ENCODE measurements at places on chromosomes 12 and 14.

GRCh38 chr12:89333564-89334252, 18.6 kb downstream of the DUSP6 start:
- DNase-seq, result no peak

DNA sequence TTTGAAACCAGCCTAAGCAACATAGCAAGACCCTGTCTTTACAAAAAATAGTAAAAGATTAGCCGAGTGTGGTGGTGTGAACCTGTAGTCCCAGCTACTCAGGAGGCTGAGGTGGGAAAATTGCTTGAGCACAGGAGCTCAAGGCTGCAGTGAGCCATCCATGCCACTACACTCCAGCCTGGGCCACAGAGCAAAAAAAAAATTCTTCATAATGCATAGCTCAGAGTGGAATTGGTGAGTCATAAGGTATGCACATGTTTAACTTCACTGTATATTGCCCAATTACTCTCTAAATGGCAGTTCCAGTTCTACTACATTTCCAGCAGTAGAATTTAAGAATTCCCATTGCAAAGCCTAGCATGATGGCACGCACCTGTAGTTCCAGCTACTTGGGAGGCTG, 26.8 kb upstream of the CLIP1 start:
- no peak for DNase-seq

GRCh38 chr12:131988054-131988796, 38.5 kb downstream of the EP400 start:
- no peak for DNase-seq

DNA sequence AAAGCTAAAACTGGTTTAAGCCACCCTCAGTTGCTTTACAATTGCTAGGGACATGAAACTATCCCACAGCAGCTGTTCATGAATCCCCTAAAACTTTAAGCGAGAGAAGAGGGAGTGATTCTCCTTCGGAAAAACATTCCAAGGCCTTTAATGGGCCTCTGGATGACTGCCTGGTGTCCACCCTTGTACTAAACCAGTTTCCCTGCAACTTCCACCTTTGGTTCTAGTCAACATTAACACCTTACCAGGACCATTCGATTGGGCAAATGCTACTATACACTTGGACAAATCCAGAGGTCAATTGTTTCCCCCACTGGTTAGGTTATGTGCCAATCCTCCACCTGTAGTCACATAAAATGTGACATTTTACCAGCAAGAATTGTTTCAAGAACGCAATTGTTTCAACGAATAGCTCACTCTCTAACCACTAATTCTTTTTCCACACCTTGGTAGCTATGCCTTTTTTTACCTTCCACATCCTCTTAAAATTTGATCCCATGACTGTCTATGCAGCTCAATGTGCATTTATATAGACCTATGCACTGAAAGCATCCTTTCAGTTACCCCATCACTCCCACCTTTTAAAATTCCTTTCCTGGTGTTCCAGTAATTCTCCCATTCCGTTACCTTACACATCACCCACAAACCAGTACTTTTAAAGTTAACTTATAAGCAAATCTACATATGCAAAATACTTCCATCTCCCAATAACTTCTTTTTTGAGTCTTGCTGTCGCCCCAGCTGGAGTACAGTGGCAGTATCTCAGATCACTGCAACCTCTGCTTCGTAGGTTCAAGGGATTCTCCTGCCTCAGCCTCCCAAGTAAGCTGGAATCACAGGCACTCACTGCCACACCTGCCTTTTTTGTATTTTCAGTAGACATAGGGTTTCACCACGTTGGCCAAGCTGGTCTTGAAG, 3.6 kb downstream of the UBC start:
- no peak for DNase-seq

- DNase-seq, result no peak
Observed at GRCh38 chr12:51242120-51242519, 3.5 kb downstream of the DAZAP2 start.

GRCh38 chr14:93757206-93757605, 31.1 kb downstream of the PRIMA1 start:
- no peak for DNase-seq

- no peak for DNase-seq
Observed at GRCh38 chr14:105292826-105293711, 7.7 kb downstream of the BRF1 start.

- no peak for DNase-seq
Observed at GRCh38 chr14:54976316-54976715, 50.6 kb downstream of the WDHD1 start.

DNA sequence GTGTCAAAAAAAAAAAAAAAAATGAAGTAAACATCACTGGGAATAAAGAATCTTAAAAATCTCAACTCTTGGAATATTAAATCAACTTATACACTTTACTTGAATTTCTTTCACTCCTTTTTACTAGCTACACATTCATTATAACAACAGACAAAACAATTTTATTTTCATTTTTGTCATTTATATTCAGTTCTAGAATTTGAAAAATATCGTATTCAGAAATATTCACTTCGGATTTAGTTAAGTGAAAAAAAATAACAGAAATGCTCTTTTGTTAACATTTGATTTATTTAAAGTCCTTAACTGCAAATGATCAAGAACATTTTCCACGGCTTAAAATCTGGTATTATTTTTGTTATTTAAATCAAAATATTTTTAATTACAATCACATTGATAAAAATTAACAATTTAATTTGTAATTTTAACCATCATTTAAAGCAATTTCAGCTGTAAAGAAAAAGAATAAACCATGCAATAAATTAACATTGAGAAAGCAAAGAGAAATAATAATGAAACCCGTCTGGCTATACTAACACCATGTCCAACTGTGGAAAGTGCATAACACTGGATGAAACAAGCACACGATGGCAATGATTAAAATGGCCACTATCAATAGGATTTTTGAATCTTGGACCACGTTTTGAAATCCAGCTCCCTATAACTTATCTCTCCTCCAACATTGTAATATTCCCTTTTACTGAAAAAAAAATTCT, 5.2 kb downstream of the FOXA1 start:
- no peak for DNase-seq

DNA sequence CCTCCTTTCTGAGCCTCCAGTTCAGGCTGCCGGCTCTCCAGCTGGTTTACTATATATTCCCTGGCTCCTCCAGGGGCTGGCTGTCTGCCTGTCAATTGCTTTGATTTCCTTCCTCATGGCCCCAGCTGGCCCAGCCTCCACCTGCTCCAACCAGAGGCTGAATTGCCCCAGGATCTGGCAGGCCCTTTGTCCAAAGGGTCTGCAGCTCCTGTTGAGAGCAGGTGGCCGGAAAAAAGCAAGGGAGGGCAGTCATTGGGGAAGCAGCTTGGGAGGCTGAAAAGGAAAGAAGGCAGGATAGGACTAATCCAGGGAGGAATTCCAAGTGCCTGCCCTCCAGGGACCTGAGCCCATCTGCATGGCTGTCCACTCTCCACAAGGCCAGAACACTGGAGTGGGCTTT, 25.3 kb downstream of the PAH start:
- no peak for DNase-seq

DNA sequence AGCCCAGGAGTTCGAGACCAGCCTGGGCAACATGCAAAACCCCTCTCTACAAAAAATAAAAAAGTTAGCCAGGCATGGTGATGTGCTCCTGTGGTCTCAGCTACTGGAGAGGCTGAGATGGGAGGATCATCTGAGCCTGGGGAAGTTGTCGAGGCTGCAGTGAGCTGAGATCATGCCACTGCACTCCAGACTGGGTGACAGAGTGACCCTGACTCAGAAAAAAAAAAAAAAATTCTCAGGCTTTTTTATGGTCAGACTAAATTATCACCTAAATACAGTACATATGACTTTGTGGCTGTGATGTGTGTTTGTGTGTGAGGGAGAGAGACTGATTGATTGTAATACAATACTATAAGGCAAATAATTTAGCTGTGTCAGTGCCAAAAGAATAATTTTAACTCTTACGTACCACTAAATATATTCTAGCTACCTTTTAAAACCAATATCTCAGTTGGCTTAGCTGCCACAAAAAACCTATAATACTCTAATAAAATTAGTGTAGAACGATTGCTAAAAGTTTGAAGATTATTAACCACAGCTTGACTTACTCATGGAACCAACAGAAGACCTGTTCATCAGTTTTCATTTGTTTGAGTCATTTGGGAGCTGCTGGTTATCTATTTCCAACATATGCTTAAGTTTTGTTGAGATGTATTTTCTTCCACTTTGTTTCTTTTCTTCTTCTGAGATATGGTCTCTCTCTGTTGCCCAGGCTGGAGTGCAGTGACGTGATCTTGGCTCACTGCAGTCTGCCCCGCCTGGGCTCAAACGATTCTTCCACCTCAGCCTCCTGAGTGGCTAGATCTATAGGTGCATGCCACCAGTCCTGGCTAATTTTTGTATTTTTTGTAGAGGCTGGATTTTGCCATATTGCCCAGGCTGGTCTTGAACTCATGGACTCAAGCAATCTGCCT, 58.0 kb downstream of the DIP2B start:
- DNase-seq, result no peak

GRCh38 chr14:46432516-46432915, 219.1 kb downstream of the RPL10L start:
- no peak for DNase-seq

GRCh38 chr14:22052795-22053194, 379.2 kb upstream of the OR4E1 start:
- DNase-seq, result no peak

DNA sequence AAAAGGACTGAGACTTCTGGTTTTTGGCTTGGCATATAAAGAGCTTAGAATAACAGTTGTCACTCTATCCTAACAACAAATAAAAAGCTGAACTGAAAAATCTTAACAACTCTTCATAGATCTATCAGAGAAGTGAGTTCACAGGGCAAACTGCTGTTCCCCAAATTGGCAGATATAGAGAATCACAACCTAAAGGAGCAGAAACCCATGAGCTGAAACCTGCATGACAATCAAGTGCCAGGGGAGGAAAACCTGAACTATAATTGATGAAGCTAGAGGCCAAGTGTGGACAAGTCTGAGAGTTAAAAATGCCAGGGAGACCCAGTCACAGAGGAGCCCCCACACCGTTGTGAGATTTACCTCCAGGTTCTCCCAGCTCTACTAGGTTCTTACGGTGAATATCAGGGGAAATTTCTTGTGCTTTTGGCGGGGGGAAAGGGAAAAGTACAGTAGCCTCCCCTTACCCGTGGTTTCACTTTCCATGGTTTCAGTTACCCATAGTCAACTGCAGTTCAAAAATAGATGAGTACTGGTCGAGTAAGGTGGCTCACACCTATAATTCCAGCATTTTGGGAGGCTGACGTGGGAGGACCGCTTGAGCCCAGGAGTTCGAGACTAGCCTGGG, 53.9 kb downstream of the ATF7 start:
- no peak for DNase-seq

DNA sequence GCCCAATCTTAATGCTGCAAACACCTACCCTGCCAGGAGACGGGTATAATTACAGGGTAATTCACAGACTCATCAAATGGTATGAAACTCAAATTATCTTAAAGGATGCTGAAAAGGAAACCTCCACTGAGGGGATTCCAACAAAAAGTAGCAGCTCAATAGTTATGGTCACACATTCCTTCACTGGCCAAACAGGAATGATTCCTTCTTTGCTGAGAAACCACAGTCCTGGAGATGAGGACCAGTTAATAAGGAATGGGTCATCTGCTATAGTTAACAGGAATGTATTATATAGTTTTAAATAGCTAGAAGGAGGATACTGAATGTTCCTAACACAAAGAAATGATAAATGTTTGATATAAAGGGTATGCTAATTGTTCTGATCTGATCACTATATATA, 136.9 kb downstream of the STXBP6 start:
- DNase-seq, result no peak

DNA sequence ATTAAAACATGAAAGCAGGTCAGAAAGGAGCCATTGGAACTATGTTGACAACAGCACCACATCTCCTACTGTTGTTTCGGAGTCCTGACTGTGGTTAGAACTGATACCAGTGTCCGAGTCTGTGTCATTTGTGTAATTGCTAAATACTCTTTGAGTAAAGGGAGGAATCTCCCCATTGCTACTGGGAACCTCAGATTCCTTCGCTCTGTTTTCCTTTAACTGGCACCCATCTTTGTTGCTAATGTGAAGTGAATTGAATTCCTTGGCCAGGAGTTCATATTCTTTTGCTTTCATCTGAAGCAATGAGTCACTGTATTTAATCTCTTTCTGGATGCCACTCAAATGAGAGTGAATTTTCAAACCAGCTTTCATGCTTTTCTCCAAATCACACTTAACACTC, 31.5 kb downstream of the RASSF9 start:
- no peak for DNase-seq
